ENCODE measurements at places on chromosomes 1 and 21. TPM values are rescaled to one million over a fixed set of nuclear protein-coding genes. Genes with fewer than 3 reads are reported as not detected.

DNA sequence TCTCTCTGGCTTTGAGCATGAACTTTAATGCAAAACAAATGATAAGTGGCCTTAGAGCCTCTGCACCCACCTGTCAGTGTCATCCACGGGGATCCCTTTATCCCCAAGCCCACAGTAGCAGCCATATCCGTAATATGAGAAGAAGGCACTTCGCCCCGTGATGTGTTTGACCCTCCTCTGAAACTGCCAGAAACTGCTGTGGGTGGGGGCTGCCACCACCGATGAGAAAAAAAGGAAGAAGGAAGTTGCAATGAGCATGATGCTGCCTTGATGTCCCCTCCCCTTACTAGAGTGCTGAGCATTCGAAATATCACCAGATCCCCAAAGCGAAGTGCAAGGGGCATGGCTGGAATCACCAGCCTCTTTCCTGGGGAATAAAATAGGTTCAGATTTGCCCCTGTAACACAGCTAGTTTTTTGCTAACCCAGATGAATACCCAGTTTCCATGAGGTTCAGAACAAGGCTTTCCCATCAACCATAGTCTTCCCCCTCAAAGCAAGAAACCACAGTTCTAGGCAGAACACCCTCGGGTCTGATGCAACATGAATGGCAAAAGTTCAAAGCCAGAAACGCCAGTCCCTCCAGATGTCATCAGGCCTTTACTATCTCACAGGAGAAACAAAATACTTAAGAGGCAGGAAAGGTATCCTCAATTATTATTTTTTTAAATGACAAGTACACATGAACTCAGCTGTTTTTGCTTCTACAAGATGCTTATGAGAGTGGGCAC is 10.8 kb upstream of the UBXN10 start:
- peaks cover 6% of the 10 kb centered on the region for H3K36me3 ChIP-seq
- peaks cover 12% of the 10 kb centered on the region for H3K4me1 ChIP-seq
- no peak overlapping the region for H3K27ac ChIP-seq
- peaks cover 8% of the 10 kb centered on the region for H3K27me3 ChIP-seq

DNA sequence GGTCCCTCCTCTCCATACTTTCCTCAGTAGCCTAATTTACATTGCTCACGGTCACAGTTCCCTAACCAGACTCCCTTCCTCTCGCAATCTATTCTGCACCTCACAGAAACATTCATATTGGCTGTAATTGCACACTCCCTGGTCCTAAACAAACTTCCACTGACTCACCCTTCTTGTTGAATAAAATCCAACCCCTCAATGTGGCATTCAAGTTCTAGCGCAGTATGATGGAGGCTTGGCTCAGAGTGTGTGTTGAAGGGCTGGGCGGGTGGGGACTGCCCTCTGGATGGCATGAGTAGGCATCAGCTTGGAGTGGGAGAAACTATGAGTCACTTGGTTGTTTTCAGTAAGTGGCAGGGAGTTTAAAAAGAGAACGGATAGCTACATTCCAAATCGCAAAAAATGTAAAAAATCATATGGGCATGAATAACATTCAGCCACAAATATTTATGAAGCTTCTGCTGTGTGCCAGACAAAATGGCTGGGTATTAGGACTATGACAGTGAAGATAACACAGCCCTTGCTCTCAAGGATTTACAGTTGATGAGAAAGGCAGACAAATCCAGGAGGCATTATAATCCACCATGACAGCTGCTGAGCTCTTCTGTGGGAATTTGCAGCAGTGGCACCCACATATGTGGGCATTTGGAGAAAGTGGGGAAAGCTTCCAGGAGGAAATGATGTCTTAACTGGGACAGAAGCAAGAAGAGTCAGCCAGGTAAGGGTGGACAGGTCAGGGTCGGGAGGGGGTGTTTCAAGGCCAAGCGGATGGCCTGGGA is 42.2 kb upstream of the LYST start:
- no peak for DNase-seq
- no peak overlapping the region for H3K27ac ChIP-seq
- no peaks in the 10 kb centered on the region for H3K36me3 ChIP-seq
- H3K4me3 ChIP-seq, result no peak overlapping the region
- H3K27me3 ChIP-seq, result no peaks in the 10 kb centered on the region
- peaks cover 17% of the 10 kb centered on the region for H3K4me1 ChIP-seq

- no peaks in the 10 kb centered on the region for H3K4me1 ChIP-seq
- H3K4me3 ChIP-seq, result no peak overlapping the region
- no peak overlapping the region for H3K27ac ChIP-seq
Measured at GRCh38 chr1:223340637-223341036, 23.3 kb downstream of the SUSD4 start.

DNA sequence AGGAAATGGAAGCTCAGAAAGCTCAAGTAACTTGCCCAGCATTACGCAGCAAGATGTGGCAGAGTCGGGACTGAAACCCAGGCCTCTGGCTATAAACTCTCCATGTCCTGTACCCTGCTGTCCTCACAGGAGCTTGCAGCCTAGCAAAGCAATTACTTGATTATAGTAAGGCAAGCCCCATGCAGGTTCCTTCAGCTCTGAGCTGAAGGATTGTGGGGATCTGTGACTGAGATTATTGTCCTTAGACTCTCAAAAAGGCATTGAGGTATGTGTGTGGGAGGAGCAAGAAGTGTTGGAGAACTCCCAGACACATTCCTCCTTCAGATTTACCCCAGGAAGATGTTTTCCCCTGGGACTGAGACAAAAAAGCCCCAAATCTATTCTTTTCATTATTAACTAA is 124.0 kb upstream of the SPATA6 start:
- no peaks in the 10 kb centered on the region for H3K36me3 ChIP-seq
- H3K27me3 ChIP-seq, result no peaks in the 10 kb centered on the region
- DNase-seq, result no peak
- H3K4me3 ChIP-seq, result no peak overlapping the region
- no peaks in the 10 kb centered on the region for H3K4me1 ChIP-seq

Gene SYT14
- not detected for total RNA-seq
